ENCODE measurements at places on chromosomes 2 and 18.

DNA sequence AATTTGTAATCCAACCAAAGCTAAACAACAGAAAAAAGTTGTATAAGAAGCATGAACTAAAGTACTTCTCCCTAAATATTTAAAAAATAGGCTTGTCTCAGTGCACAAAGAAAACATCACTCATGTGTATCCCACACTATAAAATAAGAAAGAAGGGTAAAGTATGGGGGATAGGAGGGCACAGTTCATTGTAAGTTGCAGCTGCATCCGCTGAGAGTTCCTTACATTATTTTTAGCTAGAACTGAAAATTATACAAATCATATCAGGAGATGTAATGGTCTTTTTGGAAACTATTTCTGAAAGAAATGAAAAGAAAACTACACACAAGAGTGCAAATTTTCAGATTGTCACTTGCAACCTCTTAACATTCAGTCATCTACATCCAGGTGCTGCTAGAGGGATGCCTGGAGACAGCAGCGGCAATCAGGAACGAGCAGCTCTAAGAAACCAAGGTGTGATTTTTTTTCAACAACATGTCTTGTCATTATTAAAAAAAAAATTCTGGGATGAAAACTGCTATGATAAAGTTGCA, 273.6 kb downstream of the ASXL3 start:
- DNase-seq: no peak

DNA sequence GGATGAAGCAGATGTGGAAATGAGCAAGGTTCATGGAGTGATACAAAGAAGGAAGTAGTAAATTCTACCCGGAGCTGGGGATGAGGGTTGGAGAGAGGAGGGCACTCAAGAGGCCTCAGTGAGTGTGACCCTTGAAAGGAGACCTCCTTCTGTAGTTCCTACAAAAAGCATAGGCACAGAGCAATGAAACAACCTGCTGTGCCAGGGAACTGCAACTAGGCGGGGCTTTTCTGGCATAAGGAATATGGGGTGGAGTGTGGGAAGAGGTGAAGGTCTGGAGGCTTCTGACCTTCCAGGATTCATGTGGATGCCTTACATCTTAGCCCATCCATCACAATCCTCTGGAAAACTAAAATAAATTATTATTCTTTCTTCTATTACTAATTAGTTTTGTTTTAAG, 25.5 kb upstream of the PGAP1 start:
- no peak for DNase-seq

- DNase-seq: no peak
Measured at GRCh38 chr2:3214806-3215404, 162.7 kb downstream of the EIPR1 start.

DNA sequence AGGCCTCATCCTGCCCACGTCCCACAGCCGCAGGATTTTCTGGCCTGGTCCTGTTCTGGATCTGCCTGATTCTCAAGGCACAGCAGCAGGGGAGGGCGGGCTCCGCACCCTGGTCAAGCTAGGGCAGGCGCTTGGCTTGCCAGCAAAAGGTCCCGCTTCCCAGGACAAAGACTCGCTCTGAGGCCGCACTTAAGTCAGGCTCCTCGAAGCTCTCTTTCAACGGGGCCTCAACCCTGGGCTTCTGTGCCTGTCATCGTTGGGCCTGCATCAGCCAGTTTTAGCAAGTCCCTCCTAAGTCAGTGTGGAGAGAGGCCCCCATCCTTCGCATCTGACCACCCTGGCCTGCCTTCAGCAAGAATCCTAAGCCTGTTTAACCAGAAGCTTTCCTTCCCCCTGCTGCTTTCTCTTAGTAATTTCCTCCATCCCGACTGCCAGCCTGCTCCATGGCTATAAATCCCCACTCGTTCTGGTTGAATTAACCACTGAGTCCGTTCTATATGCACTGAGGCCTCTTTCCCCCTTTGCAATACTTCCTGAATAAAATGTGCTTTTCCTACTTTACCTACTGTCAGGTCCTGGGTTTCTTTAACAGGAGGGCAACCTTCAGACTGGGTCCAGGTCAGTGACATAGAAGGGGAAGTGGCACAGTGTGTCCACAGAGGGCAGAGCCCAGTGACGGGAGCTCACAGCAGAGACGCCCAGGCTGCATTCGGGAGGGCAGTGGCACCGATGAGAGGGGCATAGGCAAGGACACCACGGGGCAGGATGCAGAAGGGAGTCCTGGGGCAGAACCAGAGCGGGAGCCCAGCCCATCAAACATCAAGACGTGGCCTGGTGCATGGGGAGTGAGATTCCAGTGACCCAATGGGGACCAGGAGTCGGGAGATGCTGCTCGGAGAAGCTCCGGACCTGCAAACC, 62.7 kb downstream of the SP110 start:
- DNase-seq: no peak

DNA sequence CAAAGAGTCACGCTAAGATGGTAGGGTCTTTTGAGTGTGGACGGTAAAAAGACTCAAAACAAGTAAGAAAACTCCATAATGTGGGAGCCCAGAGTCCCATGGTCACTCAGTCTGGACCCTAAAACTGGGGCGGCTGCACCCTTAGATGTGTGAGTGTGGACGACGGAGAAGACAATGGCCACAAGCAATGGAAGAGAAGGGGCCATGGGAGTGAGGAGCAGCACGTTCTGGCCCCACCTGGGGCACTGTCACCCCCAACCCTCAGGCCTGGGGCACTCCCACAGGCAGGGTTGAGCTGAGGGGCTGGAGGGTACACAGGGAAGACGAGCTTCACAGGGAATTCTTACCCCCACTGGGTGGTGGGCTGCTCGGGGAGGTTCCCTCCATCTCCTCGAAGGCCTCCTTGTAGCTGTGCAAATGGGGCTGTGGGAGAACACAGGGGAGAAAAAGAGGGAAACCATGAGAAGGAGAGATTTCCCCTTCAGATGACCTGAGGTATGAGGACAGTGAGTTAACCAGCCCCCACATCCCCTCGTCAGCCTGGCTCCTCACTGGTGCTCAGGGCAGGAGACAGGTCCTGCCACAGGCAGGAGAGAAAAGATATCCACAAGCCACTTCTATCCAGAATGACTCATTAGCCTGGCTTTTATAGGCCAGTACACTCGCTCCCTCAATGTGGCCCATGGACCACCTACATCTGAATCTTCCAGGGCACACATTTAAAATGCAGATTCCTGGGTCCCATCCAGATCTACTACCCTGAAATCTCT, 167.9 kb downstream of the TNS1 start:
- no peak for DNase-seq

DNA sequence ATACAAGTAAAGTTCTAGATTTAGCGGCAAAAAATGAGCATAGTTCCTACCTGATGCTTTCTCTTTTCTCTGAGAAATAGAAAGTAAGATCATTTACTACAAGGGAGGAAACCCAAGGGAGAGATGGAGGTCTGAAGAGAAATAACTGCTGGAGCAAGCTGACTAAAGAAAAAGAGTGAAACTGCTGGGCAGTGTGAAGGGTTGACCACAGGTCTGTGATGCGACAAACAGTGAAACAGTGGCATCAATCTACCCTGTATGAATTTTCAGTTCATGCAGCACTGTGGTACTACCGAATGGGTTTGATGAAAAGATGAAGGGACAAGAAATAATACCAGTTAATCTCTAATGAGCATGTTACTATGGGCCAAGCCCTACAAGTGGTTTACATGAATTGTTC, 52.2 kb downstream of the CUL3 start:
- no peak for DNase-seq

GRCh38 chr2:216761133-216761532, 65.8 kb upstream of the IGFBP5 start:
- no peak for DNase-seq

DNA sequence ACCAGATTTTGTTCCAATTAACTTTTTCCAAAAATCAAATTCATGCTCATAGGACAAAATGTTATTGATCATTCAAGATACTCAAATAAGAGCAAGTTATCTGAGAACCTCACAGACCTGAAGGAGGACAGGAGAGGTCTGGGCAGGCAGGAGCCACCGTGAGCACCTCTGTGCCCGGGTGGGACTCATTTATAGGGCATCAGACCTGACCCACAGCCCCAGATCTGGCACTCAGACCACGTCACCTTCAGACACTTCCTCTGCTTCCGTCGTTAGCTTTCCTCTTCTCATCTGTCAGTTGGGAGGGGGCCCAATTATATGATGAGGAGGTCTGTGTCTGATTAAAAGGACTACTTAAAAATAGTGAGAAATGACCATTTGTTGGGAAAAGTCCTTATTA, 169.4 kb downstream of the EIPR1 start:
- no peak for DNase-seq

- DNase-seq: no peak
Measured at GRCh38 chr2:179348906-179349305, 84.3 kb upstream of the SESTD1 start.

GRCh38 chr2:186543561-186544131, 46.2 kb upstream of the ITGAV start:
- no peak for DNase-seq

All from erythroblast (primary cell).